Activated CD4-positive, alpha-beta T cell treated with anti-CD3 and anti-CD28 coated beads for 1 hour (primary cell): ENCODE measurements at places on chromosomes 6 and 20.

- peak; percentile 69 for DNase-seq
Measured at GRCh38 chr20:4813863-4814695, 92.4 kb downstream of the PRND start.

DNA sequence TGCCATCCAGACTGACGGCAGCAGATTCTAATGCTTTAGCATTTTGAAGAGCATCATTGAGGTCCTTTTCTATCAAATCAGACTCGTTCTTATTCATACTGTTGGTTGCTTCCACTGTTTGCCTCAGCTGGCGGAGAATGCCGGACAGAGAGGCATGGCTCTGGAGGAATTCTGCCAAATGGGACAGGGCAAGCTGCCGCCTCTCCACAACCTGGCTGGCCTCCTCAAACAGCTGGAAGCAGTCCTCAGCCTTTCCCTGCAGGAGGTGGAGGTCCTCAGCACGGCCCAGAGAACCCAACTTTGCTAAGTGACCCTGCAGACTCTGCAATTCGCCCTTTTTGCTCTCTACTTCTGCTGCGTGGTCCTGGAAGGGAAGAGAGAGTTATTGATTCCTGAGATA, 220.5 kb downstream of the SYNE1 start:
- DNase-seq = no peak

GRCh38 chr6:105817370-105817769, 268.8 kb upstream of the PRDM1 start:
- DNase-seq = no peak

DNA sequence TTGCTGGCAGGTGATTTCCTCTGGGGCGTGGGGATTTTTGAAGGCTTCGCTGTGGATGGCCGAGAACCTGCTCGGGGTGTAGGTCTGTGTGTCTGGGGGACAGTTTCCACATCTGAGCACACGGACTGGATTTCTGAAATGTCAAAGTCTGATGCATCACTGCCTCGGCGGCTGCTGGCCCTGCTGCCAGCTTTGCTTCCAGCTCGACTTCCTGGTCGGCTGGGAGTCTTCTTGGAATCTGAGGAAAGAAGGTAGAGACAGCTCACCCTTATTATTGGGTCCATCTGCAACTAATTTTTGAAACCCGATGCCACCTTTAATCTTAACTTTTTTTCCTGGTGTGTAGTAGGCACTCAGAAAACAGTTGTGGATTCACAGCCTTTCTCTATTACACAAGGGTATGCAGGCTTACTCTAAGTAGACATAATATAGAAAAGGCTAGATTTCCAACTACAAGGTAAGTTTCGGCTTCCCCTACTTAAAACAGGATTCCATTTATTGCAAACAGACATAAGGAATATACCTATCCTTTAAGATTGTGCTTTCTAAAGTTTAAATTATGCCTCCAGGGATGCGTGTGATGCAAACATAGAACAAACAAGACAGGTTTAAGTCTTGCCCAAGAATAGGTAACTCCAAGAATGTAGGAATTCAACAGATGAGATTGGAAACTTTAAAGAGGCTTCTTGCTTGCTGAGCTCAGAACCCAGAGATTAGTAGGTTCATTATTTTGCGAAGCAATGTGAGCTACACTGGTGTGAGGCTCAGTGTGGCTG, 183.5 kb downstream of the DST start:
- no peak for DNase-seq

DNA sequence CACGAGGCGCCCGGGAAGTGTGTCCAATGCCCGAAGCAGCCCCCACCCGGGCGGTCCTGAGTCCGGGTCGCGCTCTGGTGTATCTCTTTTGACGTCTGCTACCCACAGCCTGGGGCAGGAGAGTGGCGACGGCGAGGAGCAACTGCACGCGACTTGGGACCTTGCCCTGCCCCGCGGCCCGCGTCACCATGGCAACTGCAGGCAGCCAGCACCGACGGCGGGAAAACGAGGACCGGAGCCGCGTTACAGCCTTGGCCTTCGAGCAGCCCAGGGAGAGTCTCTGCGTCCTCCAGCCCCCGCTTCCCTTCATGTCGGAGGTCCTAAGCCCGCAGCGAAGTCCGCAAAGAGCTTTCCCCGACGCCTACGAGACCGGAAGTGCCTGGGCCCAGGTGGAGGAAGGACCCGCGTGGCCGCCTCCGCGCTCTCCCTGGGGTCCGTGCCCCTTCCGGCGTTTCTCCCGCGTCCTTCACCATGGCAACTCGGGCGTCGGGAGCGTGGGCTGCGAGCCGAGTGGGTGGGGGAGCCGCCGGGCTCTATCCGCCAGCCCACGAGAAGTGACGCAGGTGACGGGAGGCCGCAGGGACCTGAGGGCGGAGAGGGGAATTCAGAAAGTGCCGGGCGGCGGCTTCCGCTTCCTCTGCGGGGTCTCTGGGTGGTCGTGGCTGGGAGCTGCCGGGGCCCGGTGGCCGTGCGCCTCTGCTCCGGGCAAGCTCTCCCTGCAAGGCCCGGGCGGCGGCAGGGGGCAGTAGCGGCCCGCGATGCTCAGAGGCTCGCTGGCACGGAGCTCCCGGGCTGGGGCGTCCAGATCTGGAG, 88.6 kb upstream of the TGM3 start:
- peak; percentile 28 for DNase-seq

- no peak for DNase-seq
Measured at GRCh38 chr6:135021310-135022049, 33.1 kb downstream of the HBS1L start.

- DNase-seq = no peak
Measured at GRCh38 chr6:157539421-157539822, 158.4 kb downstream of the ZDHHC14 start.

DNA sequence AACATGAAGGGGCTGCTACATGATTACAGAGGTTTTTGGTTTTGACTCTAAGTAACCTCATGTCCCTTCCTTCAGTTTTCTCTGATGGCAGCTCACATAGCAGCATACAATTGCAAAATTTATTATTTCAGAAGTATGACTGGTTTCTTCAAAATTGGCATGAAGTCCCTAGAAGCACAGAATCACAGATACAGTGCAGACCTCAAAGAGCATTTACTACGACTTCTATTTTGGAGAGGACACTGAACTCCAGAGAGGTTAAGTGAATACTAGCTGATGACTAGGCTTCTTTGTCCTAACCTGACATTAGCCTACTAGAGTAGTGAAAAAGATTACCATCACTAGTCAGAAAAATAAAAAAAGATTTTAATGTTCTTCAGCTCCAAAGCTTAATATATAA, 664.3 kb downstream of the RFPL4B start:
- DNase-seq = no peak

DNA sequence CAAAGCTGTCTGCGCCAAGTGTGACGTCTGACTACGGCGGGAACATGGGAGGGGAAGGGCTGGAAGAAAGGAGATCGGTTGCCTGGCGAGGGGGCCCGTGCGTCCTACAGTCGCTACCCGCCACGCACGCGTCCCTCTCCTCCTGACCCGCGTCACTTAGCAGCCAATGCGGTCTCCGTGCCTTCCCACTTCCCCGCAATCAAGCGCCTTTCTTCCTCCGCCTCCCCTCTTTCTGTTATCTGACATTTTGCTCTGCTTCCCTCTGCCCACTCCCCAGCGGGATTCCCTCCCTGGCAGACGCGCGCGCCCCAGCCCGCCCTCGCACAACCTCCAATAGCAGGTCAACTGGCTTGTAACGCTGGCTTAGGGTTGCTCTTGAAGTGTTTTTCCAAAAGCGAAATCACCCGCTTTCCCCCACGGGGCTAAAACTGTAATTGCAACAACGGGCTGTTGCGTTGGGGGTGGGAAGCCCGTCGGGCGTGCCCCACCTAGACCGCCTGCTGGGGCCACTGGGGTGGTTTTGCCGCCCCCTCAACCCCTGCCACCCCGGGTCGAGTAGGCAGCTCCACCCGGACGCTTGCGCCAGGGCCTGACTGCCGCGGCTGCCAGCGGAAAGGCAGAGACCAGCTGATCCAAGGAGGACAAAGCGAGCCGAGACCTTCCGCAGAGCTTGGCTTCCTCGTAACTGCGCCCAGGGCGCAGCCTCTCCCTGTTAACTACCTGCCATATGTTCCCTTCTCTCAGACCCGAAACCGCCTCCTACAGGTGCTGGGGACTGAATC, 6.2 kb upstream of the SOX4 start:
- DNase-seq = no peak

- DNase-seq = no peak
Measured at GRCh38 chr6:73743556-73743955, 47.6 kb downstream of the CD109 start.

- no peak for DNase-seq
Measured at GRCh38 chr20:46945465-46945864, 50.8 kb downstream of the EYA2 start.

GRCh38 chr6:82711105-82711827, 347.6 kb downstream of the TPBG start:
- no peak for DNase-seq

DNA sequence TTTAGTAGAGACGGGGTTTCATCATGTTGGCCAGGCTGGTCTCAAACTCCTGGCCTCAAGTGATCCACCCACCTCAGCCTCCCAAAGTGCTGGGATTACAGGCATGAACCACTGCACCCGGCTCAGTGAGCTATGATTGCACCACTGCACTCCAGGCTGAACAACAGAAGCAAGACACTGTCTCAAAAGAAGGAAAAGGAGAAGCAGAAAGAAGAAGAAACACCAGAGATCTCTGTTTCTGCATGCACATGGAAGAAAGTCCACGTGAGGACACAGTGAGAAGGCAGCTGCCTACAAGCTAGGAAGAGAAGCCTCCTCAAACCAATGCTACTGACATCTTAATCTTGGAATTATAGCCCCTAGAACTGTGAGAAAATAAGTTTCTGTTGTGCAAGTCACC, 16.0 kb downstream of the ECT2L start:
- no peak for DNase-seq

GRCh38 chr6:75870389-75870788, 121.3 kb downstream of the MYO6 start:
- no peak for DNase-seq

DNA sequence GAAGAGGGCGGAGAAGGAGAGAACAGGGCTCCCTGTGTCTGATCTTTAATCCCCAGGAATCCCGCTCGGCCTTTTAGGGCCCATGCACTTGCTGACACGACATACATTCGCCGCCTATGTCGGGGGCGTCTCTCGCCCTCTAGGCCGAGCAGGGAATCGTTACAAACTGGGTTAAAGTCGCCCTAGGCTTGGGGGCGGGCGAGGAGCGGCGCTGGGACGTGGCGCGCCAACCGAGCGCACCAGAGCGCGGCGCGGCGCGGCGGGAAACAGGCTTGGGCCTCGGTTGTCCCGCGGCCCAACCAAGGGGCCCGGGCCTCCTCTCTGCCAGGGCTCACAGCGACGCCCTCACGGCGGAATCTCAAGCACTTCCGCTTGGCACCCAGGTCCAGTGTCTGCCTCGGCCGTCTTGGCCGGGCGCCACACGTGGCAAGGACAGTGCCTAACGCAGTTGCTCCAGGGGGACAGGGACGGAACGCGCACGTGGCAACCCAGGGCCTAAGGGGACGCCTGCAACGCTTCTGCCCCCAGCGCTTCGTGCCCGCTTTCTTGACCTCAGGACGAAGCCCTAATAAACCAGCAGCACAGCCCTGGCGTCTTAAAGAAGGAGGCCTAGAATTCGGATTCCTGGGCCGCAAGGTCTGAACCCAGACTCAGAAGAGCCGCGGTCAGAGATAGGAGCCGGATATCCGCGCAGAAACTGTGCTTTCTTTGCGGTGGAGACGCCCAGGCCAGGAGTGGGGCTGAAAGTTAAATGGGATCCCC, 71.5 kb downstream of the NCR2 start:
- no peak for DNase-seq

DNA sequence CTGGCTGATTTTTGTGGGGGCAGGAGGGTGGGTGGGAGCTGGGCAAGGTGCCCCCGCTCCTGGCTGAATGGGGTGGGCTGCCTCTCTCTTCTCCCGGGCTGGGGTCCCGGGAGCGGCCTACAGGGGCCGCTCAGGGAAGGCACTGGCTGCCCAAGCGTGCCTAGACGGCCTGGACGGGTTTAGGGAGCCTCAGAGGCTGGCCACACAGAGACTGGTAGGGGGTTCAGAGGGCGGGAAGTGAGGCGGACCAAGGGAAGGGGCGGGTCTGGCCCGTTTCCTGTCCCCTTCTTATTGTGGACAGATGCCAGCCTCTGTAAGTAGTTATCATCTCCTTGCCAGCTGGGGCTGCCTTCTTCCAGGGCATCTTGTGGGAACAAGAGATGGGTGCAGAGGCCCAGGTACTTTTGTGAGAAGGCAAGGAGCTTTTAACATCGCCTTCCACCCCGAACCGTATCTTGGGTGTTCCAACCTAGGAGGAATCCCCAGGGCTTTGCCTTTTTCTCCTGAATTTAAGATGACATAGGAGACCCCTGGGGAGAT, 437 bp downstream of the CD40 start:
- DNase-seq = no peak

GRCh38 chr20:51695574-51696303, 72.5 kb downstream of the ATP9A start:
- DNase-seq = no peak

- no peak for DNase-seq
Measured at GRCh38 chr6:124796464-124796970, 165.7 kb upstream of the RNF217 start.

DNA sequence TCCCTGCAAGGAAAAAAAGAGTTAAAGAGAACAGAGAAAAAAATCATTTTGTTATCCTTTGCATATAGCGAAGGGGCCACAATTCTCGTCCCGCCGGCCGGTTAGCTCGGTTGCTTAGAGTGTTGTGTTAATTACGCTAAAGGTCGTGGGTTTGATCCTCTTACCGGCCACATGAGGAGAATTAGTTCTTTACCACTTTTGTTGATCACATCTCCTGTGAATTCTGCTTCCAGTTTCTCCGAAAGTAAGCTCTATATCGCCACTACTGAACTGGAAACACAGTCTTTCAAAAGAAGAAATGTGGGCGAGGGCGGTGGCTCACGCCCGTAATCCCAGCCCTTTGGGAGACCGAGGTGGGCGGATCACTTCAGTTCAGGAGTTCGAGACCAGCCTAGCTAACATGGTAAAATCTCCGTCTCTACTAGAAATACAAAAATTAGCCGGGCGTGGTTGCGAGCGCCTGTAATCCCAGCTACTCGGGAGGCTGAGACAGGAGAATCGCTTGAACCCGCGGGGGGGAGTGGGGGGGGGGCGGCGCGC, 13.4 kb downstream of the PRSS16 start:
- DNase-seq = no peak

- DNase-seq = no peak
Measured at GRCh38 chr20:23244156-23244915, 106.3 kb upstream of the NXT1 start.

- no peak for DNase-seq
Measured at GRCh38 chr6:91305755-91306154, 718.9 kb upstream of the MAP3K7 start.

DNA sequence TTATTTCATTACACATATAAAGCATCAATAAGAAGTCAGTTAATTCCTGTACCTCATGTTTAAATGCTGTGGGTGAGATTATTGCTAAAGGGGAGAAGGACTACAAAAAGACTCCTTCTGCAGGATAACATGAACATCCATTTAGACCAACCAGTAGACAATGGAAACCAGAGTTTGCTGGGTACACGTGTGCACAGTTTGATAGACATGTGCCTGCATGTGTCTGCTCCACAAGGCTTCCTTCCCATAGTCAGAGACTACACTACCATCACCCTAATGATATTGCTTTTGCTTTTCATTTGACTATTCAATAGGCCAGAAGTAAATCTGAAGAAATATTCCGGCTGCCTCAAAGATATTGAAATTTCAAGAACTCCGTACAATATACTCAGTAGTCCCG, 231.6 kb downstream of the ARHGAP18 start:
- DNase-seq = no peak

GRCh38 chr6:101413773-101414172, 20.3 kb downstream of the GRIK2 start:
- no peak for DNase-seq
